ENCODE measurements at places on chromosomes 7 and 10.
A peak's percentile ranks its signal among the peaks of the same experiment; 100 is the strongest.

DNA sequence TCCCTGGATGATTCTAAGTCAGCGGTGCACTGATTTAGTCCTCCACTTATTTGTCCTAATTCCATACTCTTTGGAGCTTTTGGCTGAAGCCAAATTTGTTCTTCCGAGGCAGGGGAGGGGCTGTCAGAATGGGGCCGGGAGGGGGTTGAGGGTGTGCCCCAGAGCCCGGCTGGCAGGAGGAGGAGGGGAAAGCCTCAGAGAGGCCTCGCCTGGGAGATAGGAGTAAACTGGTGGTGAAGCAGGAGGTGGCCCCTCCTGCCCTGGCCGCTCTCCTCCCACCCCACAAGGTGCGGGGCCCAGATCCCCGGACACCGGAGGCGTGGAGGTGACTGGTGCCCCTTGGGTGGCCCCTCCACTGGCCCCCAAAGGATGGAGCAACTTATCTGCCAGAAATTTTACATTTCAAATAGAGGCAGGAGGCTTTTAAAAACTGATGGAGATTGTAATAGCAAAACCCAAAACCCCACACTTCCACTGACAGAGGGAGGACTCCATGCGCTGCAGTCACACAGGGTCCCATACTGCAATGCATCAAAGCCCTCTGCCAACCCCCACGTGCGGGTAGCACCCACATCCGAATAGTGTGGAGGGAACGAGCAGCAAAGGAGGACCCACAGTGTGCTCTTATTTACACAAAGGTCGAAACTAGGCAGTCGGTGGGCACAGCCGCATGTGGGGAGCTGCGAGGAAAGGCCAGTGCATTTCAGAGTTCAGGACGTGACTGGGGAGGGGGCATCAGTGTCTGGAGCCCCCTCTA is 61.9 kb downstream of the CAMK2B start:
- H3K4me3 ChIP-seq, result no peak overlapping the region
- no peak for DNase-seq
- H3K36me3 ChIP-seq, result no peaks in the 10 kb centered on the region
- no peaks in the 10 kb centered on the region for H3K27me3 ChIP-seq
- H3K4me1 ChIP-seq, result peaks cover 20% of the 10 kb centered on the region
- H3K27ac ChIP-seq, result no peak overlapping the region

DNA sequence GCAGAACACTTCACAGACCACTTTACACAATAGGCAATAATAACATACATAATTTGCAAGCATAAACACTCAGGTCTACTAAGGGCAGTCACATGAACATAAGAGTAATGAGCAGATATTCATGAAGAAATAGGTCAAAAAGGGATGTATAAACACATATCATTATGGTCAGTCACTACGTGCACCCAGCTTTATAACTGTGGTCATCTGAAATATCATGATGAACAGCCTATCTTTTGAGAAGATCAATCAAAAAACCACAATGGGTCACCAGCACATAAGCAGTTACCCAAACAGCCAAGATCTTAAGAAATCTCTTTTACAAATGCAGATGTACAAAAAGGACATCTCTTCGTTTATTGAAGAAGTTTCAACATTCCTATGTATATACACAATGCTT is 35.5 kb upstream of the DRGX start:
- H3K27me3 ChIP-seq, result no peaks in the 10 kb centered on the region
- DNase-seq, result no peak
- no peak overlapping the region for H3K4me3 ChIP-seq
- H3K36me3 ChIP-seq, result no peaks in the 10 kb centered on the region
- H3K27ac ChIP-seq, result no peak overlapping the region

DNA sequence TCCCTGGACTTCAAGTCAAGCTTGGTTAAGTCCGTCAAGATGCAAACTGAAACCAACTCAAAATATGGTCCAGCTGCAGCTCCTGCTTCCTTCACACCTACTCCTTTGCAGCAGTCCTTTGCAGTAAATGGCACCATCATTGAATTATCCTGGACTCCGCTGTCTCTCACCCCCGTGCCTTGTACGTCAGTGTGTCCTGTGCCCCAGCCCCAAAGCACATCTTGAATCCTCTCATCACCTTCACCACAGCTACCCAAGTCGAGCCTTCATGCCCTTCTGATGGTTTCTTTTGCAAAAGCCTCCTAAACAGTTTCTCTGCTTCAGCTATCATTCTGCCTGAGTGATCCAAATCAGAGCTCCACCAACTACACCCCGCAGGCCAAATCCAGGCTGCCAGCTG is 88.4 kb upstream of the LEP start:
- no peaks in the 10 kb centered on the region for H3K4me1 ChIP-seq
- no peaks in the 10 kb centered on the region for H3K36me3 ChIP-seq
- no peaks in the 10 kb centered on the region for H3K27me3 ChIP-seq
- DNase-seq, result no peak

DNA sequence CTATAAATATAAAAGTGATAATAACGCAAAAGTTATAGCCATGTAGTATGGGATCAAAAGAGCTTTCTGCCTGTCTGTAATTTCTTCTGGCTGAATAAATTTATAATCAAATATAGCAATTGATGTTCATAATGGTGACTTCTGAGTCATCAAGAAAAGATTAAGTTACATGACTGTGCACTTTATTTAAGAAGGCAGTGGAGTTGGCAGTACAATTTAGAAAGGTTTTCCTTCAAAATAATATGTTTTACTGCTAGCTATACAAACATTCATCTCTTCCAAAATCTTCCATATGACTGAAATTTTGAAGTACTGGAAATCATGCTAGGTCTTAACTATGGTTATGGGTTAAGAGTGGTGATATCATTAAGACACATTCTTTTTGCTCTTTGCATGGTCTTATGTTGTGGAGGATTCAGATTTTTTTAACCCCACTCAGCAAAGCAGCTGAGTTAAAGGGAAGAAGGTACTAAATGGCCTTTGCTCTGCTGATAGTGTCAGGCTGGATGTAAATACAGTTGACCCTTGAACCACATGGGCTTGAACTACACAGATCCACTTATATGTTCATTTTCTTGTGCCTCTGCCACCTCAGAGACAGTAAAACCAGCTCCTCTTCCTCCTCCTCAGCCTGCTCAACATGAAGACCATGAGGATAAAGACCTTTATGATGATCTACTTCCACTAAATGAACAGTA is 323.6 kb downstream of the BBS9 start:
- H3K4me1 ChIP-seq, result no peaks in the 10 kb centered on the region
- no peaks in the 10 kb centered on the region for H3K36me3 ChIP-seq
- H3K4me3 ChIP-seq, result no peak overlapping the region
- H3K27me3 ChIP-seq, result no peaks in the 10 kb centered on the region
- no peak for DNase-seq

- peaks cover 21% of the 10 kb centered on the region for H3K4me1 ChIP-seq
- no peak overlapping the region for H3K27ac ChIP-seq
- no peak for DNase-seq
- H3K4me3 ChIP-seq, result no peak overlapping the region
Measured at GRCh38 chr7:30428246-30429155, 50.1 kb downstream of the NOD1 start.

GRCh38 chr7:23093546-23093945 is 12.0 kb upstream of the KLHL7 start:
- DNase-seq, result no peak
- no peak overlapping the region for H3K4me3 ChIP-seq
- H3K4me1 ChIP-seq, result no peaks in the 10 kb centered on the region
- no peak overlapping the region for H3K27ac ChIP-seq
- H3K36me3 ChIP-seq, result no peaks in the 10 kb centered on the region

DNA sequence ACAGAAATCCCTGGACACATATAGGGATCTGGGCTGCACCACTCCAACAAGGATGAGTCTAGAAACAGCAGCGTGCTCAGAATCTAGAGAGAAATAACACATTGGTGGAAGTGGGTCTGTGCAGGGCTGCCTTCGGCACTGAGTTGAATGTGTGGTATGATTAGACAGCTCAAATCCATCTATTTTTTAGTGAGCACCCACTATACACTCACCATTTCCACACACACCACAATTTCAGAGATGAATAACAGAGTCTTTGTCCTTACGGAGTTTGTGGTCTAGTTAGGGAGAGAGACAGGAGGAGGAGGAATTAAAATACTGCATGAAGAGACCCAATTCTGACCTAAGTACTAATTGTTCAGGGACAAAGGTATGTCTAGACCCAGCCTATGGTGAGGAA is 44.2 kb downstream of the JAZF1 start:
- no peaks in the 10 kb centered on the region for H3K4me1 ChIP-seq
- no peaks in the 10 kb centered on the region for H3K36me3 ChIP-seq

- DNase-seq, result no peak
- no peaks in the 10 kb centered on the region for H3K27me3 ChIP-seq
- H3K4me1 ChIP-seq, result no peaks in the 10 kb centered on the region
- H3K27ac ChIP-seq, result no peak overlapping the region
Measured at GRCh38 chr10:70536196-70536861, 57.8 kb downstream of the PALD1 start.

DNA sequence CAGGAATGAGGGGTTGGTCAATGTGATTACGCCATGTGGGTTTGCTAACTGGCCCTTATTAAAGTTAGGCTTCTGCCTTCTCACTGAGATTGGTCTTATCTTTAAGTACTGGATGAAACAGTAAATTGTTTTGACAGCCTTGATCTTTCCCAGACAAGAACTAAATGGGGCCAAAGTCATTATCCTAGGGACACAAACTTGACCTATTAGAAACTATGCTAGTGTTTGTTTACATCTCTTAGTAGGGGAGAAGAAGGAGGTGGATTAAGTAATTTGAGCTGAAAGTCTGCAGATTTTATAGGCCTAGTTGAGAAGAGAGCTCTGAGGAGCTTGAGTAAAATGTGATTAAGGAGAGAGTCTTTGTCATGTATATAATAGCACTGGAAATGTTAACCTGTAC is 386.9 kb downstream of the HTR7 start:
- H3K36me3 ChIP-seq, result no peaks in the 10 kb centered on the region
- no peak overlapping the region for H3K27ac ChIP-seq
- no peaks in the 10 kb centered on the region for H3K27me3 ChIP-seq
- DNase-seq, result no peak
- peaks cover 11% of the 10 kb centered on the region for H3K4me1 ChIP-seq

DNA sequence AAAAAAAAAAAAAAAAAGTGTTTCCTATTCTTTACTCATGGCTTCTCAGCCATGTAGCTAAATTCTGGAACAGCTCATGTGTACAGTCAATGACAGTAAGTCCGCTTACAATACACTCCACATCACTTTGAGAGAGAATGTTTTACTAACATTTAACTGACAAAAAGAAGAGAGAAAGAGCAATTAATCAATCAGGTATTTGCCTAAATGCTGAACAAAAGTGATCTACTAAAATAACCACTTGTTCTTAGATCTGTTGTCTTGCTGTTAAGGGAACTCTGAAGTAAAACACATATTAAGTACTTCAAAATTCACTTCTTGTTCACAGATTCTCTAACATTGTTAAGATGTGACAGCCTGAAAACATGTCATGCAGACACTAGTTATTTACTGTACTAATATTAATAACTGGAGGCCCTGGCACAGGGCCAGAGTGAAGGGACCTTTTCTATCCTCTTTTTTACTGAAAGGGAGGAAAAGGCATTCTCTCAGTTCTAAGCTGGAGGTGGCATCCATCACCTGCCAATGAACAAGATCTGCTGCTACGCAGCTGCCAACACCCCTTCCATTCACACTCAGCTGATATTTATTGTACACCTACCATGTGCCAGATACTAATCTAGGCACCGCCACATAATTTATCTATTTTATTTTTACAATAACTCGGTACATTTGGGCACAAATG is 72.6 kb downstream of the AHR start:
- H3K4me3 ChIP-seq, result no peak overlapping the region
- no peaks in the 10 kb centered on the region for H3K27me3 ChIP-seq
- no peak for DNase-seq

- H3K36me3 ChIP-seq, result no peaks in the 10 kb centered on the region
- no peak for DNase-seq
- no peak overlapping the region for H3K4me3 ChIP-seq
- peaks cover 17% of the 10 kb centered on the region for H3K4me1 ChIP-seq
Measured at GRCh38 chr7:69218576-69218975, 379.7 kb upstream of the AUTS2 start.

- no peak for DNase-seq
- no peaks in the 10 kb centered on the region for H3K36me3 ChIP-seq
- H3K27ac ChIP-seq, result peak overlapping the region; percentile 78
- H3K4me1 ChIP-seq, result peaks cover 32% of the 10 kb centered on the region
- peak overlapping the region; percentile 34 for H3K4me3 ChIP-seq
Measured at GRCh38 chr10:31157123-31158010, 125.7 kb upstream of the ZNF438 start.

DNA sequence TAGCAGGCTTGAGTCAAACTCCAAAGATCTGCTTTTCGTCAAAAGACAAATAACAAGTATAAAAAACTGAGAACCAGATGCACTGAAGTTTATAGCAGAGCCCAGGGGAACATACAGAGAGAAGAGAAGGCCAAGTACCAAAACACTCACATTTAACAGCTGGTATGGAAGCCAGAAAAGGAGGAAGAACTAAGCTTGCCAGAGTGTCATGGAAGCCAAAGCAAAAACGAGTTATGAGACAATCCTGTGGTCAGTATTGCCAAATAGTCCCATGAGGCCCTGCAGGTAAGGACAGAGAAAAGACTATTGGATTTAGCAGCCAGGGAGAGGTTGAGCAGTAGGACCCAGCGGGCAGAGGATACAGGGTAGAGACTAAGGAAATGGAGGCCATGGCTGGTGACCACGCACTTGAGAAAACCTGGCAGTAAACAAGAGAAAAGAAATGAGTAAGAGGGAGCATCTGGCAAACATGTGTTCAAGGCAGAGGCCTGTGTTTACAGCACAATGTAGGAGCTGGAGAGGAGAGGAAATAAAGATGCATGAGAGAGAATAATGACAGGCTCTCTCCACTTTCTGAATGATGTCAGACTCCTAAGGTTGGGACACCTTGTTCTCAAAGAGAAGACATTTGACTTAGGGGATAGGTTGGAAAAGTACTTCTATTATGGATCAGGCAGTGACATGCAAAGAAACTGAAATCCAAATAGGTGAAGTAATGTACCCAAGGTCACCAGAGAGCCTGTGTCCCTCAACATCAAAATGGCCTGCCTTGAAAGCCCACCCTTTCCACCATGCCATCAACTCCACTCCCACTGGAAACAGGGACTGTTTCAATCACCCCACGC is 9.1 kb downstream of the CREB3L2 start:
- DNase-seq, result no peak
- peaks cover 96% of the 10 kb centered on the region for H3K4me1 ChIP-seq
- H3K36me3 ChIP-seq, result no peaks in the 10 kb centered on the region
- H3K4me3 ChIP-seq, result peak overlapping the region; percentile 31
- H3K27ac ChIP-seq, result peak overlapping the region; percentile 96

- peaks cover 21% of the 10 kb centered on the region for H3K4me1 ChIP-seq
- no peaks in the 10 kb centered on the region for H3K27me3 ChIP-seq
- no peaks in the 10 kb centered on the region for H3K36me3 ChIP-seq
- no peak for DNase-seq
- peak overlapping the region; percentile 81 for H3K4me3 ChIP-seq
Measured at GRCh38 chr7:96710544-96710943, 898 bp upstream of the SEM1 start.

GRCh38 chr7:135160858-135161653 is 9.5 kb downstream of the CYREN start:
- peaks cover 6% of the 10 kb centered on the region for H3K36me3 ChIP-seq
- DNase-seq, result no peak
- no peak overlapping the region for H3K4me3 ChIP-seq
- H3K27ac ChIP-seq, result peak overlapping the region; percentile 24
- peaks cover 68% of the 10 kb centered on the region for H3K4me1 ChIP-seq
- H3K27me3 ChIP-seq, result no peaks in the 10 kb centered on the region

- H3K36me3 ChIP-seq, result no peaks in the 10 kb centered on the region
- no peaks in the 10 kb centered on the region for H3K4me1 ChIP-seq
- H3K27ac ChIP-seq, result no peak overlapping the region
- H3K27me3 ChIP-seq, result no peaks in the 10 kb centered on the region
- no peak for DNase-seq
- H3K4me3 ChIP-seq, result no peak overlapping the region
Measured at GRCh38 chr10:93639791-93640190, 27.5 kb downstream of the PDE6C start.

- H3K27me3 ChIP-seq, result no peaks in the 10 kb centered on the region
- peaks cover 43% of the 10 kb centered on the region for H3K36me3 ChIP-seq
- no peak overlapping the region for H3K4me3 ChIP-seq
- H3K27ac ChIP-seq, result no peak overlapping the region
- H3K4me1 ChIP-seq, result peaks cover 7% of the 10 kb centered on the region
- no peak for DNase-seq
Measured at GRCh38 chr7:6642861-6643640, 5.9 kb downstream of the ZNF316 start.
